ENCODE measurements at places on chromosomes 3 and 15. TPM values are rescaled to one million over a fixed set of nuclear protein-coding genes. Genes with fewer than 3 reads are reported as not detected.

The LRRIQ4 gene
- total RNA-seq, result 0.19 TPM

The WDR53 gene
- 6.2 TPM for total RNA-seq

The HES1 gene
- total RNA-seq, result 64.3 TPM

The HERC2 gene
- total RNA-seq, result 51.3 TPM

The PLCL2 gene
- 10.8 TPM for total RNA-seq

The MNS1 gene
- total RNA-seq, result 0.48 TPM

The HDGFL3 gene
- 103 TPM for total RNA-seq
